ENCODE measurements at places on chromosomes 13 and 19.

- H3K27me3 ChIP-seq = no peaks in the 10 kb centered on the region
- peaks cover 27% of the 10 kb centered on the region for H3K4me1 ChIP-seq
- H3K27ac ChIP-seq = no peak overlapping the region
- no peak for DNase-seq
Observed at GRCh38 chr19:1947651-1948209, 6.8 kb downstream of the CSNK1G2 start.

- no peak overlapping the region for H3K4me3 ChIP-seq
- H3K27ac ChIP-seq = no peak overlapping the region
- no peaks in the 10 kb centered on the region for H3K4me1 ChIP-seq
- H3K27me3 ChIP-seq = no peaks in the 10 kb centered on the region
Observed at GRCh38 chr13:95123726-95124125, 177.5 kb downstream of the ABCC4 start.

DNA sequence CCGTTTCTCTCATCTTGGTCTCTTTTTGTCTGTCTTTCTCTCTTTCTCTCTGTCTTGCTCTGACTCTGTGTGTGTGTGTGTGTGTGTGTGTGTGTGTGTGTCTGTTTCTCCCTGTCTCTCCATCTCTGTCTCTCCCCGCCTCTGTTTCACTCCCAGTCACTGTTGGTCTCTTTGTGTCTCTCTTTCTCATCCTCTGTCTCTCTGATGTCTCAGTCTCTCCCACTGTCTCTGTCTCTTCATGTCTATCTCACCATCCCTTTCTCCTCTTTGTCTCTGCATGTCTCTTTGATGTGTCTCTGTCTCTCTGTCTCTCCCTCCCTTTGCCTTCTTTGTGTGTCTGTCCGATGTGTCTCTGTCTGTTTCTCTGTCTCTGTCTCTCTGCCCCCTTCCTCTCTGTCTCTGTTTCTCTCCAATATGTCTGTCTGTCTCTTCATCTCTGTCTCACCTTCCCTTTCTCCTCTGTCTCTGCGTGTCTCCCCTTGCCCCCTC, 2.5 kb downstream of the NFIC start:
- H3K4me3 ChIP-seq = peak overlapping the region; percentile 76
- peaks cover 3% of the 10 kb centered on the region for H3K36me3 ChIP-seq
- no peaks in the 10 kb centered on the region for H3K27me3 ChIP-seq

DNA sequence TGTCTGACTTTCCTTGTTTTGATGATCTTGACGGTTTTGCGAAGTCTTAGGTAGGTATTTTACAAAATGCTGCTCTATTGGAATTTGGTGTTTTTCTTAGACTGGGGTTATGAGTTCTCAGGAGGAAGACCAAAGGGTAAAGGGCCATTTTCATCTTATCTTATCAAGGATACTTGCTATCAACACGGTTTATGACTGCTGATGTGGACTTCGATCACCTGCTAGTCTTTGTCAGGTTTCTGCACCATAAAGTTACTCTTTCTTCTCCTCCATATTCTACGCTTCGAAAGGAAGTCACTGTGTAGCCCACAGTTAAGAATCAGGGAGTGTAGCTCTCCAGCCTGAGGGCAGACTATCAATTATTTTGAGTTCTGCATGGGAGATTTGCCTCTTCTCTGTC, 7.4 kb upstream of the CEBPG start:
- no peak for DNase-seq
- no peak overlapping the region for H3K4me3 ChIP-seq
- H3K27me3 ChIP-seq = no peaks in the 10 kb centered on the region
- H3K36me3 ChIP-seq = no peaks in the 10 kb centered on the region
- H3K27ac ChIP-seq = no peak overlapping the region
- no peaks in the 10 kb centered on the region for H3K4me1 ChIP-seq

DNA sequence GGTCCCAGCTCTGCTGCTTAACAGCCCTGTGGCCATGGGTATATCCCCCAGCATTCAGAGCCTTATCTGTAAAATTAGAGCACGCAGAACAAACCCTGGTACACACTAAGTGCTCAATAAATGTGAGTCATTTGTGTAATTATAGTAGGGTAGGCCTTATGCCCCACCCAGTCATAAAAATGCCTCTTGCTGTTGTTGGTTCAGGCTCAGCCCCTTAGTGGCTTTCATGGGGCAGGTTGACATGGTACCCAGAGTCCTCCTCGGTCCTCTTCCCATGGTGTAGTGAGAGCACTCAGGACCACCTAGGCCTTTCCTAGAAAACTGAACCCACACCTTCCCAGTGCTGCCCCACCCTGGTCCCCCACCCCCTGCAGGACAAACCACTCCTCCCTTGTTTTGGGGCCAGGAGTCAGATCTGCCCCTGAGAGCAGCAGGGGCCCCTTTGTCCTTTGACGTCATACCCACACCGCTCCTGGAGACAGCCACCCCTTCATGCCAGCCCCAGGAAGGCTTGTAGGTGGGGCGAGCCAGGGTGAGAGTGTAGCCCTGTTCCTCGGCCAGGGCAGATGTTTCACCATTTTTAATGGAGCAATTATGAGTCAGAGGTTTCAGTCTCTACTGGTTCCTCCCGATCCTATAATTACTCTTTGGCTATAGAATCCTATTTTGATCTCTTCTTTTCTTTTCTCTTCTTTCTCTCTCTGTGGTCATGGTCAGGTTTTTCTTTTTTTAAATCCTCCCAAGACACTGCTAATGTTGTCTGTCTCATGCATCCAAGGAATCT, 36.8 kb downstream of the ACTN4 start:
- peaks cover 97% of the 10 kb centered on the region for H3K4me1 ChIP-seq
- DNase-seq = peak; percentile 80
- H3K36me3 ChIP-seq = peaks cover 3% of the 10 kb centered on the region
- H3K27me3 ChIP-seq = no peaks in the 10 kb centered on the region

DNA sequence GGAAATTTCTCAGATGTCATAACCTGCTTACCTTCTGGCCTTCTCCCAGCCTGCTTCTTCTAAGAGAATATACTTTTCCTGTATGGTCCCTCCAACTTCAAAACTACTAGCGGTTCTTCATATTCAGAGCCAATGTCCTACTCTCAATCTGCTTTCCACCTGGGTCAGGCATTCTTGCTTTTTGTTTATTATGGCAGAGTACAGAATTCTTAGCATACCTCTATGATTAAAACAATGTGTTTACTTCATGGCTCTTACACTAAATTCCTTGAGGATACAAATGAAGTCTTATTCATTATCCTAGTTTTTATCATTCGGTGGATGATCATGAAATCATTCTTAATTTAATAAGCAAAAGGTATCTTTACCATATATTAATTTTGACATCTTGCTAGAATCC, 484.2 kb upstream of the SLITRK1 start:
- no peaks in the 10 kb centered on the region for H3K27me3 ChIP-seq
- H3K27ac ChIP-seq = no peak overlapping the region
- no peak overlapping the region for H3K4me3 ChIP-seq
- DNase-seq = no peak

All from lower lobe of right lung (tissue), 2 donors.